ENCODE measurements at places on chromosomes 11 and 22. TPM values are rescaled to one million over a fixed set of nuclear protein-coding genes. Genes with fewer than 3 reads are reported as not detected.

LGALS12 gene
- not detected for total RNA-seq

- no peak for DNase-seq
Observed at GRCh38 chr22:35900483-35901168, 128.0 kb downstream of the RBFOX2 start.

DNA sequence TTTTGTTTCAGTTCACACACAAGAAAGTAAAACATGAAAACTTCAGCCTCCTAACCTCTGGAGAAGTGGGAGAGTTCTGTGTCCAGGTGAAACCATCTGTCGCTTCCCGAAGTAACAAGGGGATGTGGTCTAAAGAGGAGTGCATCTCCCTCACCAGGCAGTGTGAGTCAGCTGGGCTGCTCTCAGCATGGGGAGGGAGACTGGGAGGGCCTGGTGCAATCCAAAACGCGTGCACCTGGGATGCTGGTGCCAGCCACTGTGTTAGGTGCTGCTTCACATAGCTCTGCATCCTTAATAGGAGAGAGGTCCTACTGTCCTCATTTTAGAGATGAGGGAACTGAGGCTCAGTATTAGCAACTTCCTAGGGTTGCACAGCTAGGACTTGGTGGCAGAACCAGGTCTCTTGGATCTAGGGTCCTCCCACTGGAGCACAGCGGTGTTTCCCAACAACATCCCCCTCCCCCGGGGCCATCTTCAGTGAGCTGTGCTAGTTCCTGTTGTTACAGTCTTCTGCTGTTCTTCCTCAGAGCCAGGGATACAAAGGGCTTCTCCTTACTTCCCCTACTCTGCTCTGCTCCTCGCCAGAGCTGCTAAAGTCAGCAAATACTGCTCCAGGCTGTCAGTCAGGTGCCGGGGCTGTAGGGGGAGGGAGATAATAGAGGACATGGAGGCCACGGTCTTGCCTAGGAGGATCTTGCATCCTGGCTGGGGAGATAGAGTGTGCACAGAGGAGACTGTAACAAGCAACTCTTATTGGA, 8.0 kb downstream of the IL10RA start:
- no peak for DNase-seq

- DNase-seq, result no peak
Observed at GRCh38 chr22:17258015-17258787, 39.0 kb upstream of the ADA2 start.

GRCh38 chr11:36427876-36428275, 82.2 kb downstream of the TRAF6 start:
- DNase-seq, result no peak

GRCh38 chr22:37243402-37244113, 511 bp downstream of the RAC2 start:
- no peak for DNase-seq

RFPL2 gene
- not detected for total RNA-seq

GRCh38 chr22:39092111-39092862, 4.8 kb upstream of the APOBEC3H start:
- DNase-seq, result no peak

CLDN5 gene
- 1,795 TPM for total RNA-seq

DNA sequence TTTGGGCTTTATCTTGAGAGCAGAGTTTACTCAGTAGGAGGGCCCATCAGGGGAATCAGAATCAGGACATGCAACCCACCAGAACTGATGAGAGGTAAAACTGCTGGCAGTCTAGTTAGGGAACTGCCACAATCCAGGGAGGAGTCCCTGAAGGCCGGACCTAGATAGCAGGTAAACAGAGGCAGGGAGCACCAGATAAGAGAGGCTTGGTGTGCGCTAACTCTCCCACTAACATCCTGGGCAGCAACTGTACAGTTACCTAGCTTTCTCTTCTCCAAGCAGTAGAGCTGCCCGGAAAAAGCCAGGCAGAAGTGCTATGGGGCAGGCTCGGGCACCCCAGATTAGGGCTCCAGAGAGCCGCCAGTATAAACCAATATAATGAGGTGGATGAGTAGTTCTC, 865 bp upstream of the AMOTL1 start:
- no peak for DNase-seq

GRCh38 chr11:2708151-2708581, 8.4 kb upstream of the KCNQ1OT1 start:
- no peak for DNase-seq

- no peak for DNase-seq
Observed at GRCh38 chr11:124899383-124900145, 1.9 kb upstream of the ROBO4 start.

SYTL2 gene
- 9.3 TPM for total RNA-seq

GRCh38 chr11:125020342-125020741, 42.8 kb upstream of the SLC37A2 start:
- DNase-seq, result no peak

DNA sequence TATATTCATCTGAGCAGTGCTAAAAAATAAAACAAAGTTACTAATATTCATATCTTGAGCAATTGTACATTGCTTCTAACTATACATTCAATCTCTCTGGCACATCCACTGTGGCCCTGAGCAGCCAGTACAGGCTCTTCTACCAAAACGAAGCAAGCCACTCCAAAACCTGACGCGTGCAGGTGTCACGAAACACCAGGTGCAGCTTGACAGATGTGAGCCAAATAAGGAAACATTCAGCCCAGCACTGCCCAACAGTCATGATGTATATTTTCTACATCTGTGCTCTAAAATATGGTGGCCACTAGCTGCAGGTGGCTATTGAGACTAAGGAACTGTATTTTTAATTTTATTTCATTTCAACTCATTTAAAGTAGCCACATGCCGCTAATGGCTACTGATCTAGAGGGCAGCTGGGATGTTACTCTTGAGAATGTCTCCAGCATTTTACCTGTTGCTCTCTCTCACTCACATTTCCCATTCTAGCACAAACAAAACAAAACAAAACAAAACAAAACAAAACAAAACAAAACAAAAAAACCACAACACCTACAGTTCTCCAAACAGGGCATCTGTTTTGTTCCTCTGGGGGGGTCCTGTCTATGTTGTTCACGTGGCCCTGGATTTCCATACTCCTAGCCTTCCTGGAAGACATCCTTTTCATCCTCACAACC, 77.7 kb downstream of the LARGE1 start:
- DNase-seq, result no peak

GRCh38 chr11:91244912-91245311, 979.7 kb upstream of the FAT3 start:
- DNase-seq, result no peak

DNA sequence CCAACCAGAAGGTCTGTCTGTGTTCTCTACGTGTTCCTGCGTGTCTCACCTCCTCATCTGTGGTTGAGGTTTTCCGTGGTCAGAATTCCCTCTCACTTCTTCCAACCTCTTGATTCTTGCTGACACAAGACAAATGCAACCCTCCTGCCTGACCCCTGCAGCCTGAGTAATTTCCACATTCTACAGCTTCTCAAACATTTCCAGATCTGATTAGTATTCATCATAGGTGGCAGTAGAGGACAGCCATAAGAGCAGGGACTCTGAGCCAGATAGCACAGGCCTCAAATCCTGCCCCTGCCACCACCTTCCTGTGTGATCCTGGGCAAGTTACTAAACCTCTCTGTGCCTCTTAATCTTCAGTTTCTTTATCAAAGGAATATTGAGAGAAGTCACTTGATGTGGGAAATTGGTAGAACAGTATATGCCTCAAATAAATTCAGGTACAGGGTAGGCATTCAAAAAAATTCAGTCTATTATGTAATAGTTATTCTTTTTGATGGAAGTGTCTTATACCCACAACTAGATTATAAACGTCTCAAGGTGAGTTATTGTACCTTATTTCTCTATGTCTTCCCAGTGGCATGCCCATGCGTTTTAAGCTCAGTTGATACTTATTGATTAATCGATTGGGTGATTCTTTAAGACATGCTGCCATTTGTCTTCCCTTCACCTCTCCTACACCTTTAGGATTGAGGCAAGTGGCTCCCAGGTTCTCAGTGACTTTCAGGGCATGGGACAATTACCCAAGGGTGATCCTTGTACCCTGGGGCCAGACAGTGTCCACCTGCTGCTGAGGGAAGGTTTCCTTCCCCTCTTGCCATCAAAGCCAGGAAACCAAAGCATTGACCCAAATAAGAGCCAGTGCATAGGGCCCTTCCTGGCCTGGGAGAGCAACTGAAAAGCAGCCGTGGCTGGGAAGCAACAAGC, 19.6 kb downstream of the POU2AF1 start:
- DNase-seq, result no peak

DNA sequence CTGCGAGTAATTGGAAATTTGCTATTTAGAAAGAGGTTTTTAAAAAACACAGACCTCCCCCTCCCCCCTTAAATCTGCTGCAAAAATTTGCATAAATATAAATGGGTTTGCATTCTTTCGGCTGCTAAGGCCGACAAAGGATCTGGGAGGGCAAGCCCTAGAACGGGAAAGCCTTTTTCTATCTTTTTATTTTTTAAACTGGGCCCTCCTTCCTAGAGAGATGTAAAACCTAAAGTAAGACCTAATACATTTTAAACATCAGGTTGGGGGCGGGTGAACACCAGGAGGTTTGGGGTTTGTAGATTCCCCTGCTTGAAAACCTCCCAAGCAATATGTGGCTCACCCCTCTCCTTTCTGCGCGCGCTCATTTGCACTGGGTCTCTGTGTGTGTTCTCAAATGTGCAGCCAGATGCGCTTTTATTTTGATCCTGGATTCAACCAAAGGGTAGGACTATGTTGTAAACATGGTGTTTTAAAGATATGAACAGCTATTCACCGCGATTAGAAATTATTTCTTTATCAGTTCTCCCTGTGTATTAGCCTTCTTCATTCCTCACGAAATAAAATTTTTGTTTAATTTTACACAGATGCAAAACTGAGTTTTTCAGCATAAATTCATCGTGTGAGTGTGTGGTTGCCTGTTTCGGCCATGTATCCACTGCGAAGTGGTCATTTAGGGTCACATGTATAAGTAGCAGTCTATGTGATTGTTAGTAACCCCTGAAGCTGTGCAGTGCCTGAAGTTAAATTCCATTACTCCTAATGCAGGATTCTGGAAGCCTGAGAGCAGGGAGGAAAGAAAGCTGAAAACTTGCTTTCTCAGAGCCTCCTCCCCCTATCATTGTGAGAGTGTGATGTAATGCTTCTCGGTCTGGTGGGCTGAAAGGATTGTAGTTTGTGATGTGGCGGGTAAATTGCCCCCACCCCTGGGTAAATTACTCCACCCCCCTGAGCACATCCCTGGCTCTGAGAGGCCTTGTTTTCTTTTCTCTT, 988 bp downstream of the TNRC6B start:
- no peak for DNase-seq

GRCh38 chr11:76600124-76600655, 70.4 kb downstream of the LRRC32 start:
- DNase-seq, result no peak

- DNase-seq, result peak; percentile 3
Observed at GRCh38 chr11:23021287-23021863, 161.1 kb upstream of the CCDC179 start.

INPP5J gene
- total RNA-seq, result 0.35 TPM

KRTAP5-1 gene
- total RNA-seq, result not detected

CADM1 gene
- total RNA-seq, result 9.7 TPM

DNA sequence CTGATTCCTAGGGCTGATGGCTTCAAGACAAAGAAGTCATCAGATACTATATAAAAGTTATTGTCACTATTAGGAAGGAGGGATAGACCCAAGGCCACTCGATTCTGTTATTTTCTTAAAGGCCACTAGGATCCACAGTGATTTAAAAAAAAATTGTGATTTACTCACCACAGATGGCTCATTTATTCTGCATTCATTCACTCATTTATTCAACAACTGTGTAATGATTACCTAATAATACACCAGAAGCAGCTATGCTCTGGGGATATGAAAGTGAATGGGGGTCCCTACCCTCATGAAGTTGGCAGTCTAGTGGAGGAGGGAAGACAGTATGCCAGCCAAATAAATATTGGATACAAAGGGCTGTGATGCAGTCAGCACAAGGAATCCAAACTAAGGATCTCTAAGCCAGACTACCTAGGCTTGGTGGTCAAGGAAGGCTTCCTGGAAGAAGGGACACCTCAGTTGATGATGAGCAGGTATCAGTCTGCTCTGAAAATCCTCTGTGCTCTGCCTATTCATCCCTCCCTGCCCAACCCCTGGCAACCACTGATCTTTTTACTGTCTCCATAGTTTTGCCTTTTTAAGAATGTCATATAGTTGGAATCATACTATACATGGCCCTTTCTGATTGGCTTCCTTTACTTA, 110.5 kb downstream of the NAT10 start:
- no peak for DNase-seq

DNA sequence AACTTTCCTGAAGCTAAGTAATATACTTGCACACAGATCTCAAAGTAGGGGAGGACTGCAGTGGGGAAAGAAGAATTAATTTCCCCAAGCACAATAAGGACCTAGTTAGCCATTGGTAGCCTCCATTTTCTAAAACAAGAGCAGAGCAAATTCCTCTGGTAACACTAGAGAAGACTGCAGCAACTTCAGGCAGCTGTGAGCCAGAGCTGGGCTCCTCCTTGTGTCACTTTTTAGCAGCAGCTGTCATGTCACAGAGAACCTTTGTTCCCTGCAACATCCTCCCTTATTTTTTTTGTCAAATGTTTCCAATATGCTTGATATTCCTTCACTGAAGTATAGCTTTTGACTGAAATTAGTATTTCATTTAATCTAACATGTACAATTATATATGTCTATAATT, 54.4 kb downstream of the RRAS2 start:
- DNase-seq, result no peak

- no peak for DNase-seq
Observed at GRCh38 chr11:1181853-1182535, 24.2 kb downstream of the MUC5AC start.

DNA sequence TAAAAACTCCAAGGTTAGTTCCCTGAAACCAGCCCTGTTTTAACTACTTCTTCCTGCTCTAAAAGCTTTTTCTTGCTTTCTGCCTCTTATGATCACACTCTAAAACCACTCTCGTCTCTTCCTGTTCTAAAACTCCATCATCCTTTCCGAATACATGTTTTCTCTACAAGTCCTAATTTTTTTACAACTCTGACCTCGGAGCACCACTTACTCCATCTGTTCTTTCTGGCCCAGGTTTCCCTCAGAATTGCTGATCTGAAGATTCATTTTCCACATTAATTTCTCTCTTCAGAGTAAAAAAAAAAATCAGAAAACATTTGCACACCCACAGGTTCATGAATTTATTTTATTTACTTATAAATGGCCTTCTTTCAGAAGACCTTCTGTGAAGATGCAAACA, 265.7 kb upstream of the CADM1 start:
- DNase-seq, result no peak

DNA sequence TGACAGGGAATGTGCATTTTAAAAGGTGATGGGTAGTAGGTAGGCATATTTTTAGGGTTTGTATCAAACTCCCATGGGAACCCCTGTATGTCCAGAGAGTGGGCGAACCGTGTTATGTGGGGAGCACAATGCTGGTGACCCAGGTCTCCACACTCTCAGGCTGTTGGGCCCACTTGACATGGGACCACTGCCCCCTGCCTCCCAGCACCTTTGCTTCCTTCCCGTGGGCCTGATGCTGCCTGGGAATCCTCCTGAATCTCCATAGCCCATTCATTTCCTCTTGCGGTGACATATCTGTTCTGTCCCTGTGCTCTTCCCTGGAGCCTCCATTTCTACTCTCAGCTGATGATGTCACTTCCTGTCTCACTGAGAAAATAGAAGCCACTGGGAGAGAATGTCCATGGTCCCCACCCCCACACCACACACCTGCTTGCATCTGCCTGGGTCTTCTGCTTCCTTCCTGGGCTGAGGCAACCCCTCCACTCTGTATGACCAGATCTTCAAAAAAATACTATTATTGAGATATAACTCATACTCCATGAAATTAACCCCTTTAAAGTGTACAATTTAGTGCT, 55.8 kb upstream of the THY1 start:
- DNase-seq, result no peak

ABTB2 gene
- 3.6 TPM for total RNA-seq

APOA5 gene
- total RNA-seq, result not detected
